ENCODE measurements at places on chromosomes 7 and 10. TPM values are rescaled to one million over a fixed set of nuclear protein-coding genes. Genes with fewer than 3 reads are reported as not detected.

DNA sequence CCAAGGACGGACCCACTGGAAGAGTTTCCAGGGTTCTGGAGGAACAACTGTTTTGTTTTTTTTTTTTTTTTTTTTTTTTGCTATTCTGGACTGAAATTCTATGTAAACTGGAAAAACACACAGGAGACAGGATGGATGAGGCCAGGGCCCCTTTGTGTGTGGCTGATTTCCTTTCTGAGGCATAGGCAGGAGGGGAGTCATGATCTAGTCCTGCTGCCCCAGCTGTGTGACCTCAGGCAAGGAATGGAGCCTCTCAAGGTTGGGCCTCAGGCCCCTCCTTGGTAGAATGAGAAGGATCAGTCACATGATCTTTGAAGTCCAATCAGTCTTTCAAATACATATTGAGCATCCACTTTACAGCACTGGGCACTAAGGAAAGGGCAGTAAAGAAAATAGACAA, 87.6 kb downstream of the SH3PXD2A start:
- ATAC-seq: no peak

DNA sequence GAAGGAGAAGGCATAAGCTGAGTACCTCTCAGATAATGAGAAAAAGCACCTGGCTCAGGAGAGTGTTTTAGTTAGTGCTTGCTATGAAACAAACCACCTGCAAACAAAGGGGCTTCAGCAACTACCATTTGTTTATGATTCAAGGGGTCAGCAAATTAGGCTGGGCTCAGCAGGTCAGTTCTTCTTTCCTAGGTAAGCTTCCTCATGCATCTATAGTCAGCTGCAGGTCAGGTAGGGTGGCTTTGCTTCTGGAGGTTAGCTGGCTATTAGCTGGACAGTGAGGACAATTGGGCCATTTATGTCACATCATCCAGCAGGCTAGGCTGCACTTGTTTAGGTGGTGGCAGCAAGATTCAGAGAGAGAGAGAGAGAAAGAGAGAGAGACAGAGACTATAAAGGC, 185.5 kb downstream of the EMX2 start:
- no peak for ATAC-seq

GRCh38 chr10:106900016-106900652, 264.4 kb downstream of the SORCS1 start:
- ATAC-seq: no peak

Gene PRLHR
- not detected for total RNA-seq
